ENCODE measurements at places on chromosomes 7 and 10.

- DNase-seq, result no peak
Observed at GRCh38 chr10:108673741-108674140, 1249.6 kb downstream of the XPNPEP1 start.

DNA sequence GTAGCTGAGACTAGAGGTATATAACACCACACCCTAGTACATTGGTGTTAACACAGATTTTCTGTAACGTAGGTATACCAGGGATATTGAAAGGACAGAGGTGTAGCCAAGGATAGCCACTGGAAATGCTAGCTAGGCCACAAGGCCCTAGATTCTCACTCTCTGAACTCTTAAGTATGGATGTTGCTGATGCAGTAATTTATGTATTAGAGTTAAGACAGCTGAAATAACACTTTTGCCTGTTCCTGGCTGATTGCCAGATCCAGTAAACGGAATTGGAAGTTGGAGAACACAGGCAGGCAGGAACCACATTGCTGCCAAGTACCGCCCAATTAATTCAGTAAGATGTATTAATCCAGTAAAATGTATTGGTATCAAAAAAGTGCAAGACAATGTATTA is 1.8 kb downstream of the CALU start:
- peak; percentile 42 for DNase-seq

GRCh38 chr7:105003275-105003674 is 10.7 kb upstream of the KMT2E start:
- DNase-seq, result peak; percentile 77

- DNase-seq, result peak; percentile 96
Observed at GRCh38 chr10:45672181-45673073, at the start of gene ZFAND4. Gene ZFAND4 (minus strand): TSS chr10:45672772. CDS start chr10:45663725, 9,047 bp downstream.

DNA sequence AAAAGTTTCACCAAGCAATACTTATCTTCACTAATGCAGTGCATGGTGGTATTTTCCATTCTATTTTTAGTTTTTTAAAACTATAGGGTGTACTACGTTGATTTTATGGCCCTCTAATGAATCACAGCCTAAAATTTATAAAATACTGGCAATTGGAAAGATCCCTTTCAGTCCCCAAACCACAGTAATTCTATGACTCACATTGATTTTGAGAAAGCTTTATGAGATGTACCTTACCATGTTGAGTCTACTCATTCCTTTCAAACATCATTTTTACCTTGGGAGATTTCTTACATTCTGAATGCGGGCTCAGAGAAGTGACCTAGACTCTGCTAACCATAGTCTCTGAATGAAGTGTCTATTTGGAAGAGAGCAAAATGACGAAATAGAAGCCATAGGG is 141.6 kb downstream of the GPR85 start:
- DNase-seq, result peak; percentile 6

DNA sequence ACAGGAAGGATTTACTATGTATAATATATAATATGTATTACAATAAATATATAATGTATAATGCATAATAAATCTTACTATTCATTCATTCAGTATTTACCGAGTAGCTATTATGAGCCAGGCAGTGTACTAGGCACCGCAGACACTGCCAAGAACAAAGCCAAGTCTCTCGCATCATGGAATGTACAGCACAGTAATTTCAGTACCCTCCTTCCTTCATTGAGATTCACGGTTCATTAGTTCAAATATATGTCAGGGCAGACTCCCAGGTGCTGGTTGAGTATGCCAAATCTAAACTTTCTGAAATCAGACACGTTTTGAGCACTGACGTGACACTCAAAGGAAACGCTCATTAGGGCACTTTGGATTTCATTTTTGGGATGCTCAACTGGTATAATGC is 9.1 kb downstream of the USP6NL start:
- no peak for DNase-seq

- no peak for DNase-seq
Observed at GRCh38 chr10:70666960-70667798, 5.1 kb upstream of the ADAMTS14 start.
